Activated CD8-positive, alpha-beta memory T cell treated with anti-CD3 and anti-CD28 coated beads for 1 hour (primary cell): ENCODE measurements at places on chromosomes 13 and 19.

DNA sequence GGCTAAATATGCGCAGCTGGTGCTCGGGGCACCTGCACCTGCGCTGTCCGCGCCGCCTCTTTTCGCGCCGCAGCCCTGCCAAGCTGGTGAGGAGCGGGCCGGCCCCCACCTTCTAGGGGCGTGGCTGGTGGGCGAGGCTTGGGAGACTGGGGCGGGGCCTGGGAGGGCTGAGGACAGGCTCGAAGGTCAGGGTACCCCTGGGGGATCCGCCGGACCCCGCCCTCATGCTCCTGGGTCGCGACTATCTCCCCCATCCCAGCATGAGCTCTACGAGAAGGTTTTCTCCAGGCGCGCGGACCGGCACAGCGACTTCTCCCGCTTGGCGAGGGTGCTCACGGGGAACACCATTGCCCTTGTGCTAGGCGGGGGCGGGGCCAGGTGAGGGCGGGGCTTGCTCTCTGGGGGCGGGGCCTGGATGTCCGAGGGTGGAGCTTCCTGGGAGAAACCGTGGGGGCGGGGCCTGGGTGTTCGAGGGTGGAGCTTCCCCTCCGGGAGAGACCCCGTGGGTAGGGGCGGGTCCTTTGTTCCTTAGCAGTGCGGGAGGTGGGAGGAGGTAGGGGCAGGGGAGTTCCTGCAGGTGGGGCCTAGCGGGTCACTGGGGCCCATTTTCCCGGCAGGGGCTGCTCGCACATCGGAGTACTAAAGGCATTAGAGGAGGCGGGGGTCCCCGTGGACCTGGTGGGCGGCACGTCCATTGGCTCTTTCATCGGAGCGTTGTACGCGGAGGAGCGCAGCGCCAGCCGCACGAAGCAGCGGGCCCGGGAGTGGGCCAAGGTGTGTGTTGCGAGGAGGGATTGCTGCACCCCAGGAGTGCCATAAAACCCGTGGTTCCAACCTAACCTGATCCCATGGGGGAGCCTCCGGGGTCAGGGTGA, 19.7 kb downstream of the PNPLA6 start:
- no peak for DNase-seq

- no peak for DNase-seq
Observed at GRCh38 chr13:39468306-39468705, 134.7 kb downstream of the LHFPL6 start.

- no peak for DNase-seq
Observed at GRCh38 chr19:17625043-17625442, 63.1 kb downstream of the UNC13A start.

DNA sequence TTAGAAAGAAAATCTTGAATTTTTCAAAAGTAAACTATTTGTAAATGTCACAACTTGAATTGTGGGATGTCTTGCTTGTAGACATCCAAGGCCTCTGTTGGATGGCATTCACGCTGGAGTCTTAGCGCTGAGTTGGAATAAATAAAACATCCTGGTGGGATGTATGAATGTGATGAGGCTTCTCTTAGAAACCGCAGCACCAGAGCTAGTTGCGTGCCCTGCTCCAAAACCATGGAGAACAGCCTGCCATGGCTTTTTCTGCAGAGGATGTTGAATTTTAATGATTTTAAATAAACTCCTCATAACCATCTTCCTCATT, 70.4 kb downstream of the DPY19L3 start:
- no peak for DNase-seq

GRCh38 chr13:27461940-27462584, 11.7 kb upstream of the MTIF3 start:
- no peak for DNase-seq

DNA sequence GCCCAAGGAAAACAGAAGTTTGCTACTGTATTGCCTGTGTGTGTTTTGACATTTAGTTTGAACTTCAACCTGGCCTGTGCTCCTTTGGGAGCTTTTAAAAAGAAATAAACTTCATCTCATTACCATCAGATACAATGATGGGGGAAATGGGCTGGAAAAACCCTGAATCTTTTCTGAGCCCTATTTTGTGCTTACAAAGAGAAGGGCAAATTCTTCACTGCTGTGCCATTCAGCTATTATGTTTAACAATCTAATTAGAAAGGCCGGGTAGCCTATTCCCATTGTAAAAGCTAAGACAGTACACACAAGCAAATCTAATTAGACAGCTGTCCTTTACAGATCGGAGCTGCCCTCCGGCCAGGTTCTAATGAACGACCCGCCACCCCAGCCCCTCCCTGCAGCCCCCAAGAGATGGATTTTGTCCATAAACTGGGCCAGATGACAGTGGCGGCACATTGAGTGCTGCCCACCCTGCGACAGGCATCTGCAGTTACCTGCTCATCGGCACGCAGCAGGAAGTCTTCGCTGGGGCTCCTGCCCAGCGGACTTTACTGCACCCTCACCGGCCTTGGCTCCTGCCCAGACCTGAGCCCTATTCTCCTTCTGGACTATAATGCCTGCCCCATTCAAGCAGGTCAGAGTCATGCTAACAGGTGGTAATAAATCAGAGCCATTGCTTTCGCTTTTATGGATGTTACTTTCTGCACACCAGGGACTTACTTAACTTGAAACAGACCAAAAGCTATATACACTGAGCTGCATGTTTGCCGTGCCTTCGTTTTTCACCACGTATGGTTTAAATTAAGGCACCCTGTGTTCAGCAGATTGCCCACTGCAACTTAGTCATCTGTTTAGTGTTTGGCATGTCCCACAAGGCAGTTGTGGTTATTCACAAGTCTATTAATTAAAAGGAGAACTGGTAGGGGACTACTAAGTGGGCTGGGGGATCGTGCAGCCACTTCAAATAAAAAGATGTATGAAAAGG, 549.6 kb downstream of the FGF9 start:
- DNase-seq, result no peak

DNA sequence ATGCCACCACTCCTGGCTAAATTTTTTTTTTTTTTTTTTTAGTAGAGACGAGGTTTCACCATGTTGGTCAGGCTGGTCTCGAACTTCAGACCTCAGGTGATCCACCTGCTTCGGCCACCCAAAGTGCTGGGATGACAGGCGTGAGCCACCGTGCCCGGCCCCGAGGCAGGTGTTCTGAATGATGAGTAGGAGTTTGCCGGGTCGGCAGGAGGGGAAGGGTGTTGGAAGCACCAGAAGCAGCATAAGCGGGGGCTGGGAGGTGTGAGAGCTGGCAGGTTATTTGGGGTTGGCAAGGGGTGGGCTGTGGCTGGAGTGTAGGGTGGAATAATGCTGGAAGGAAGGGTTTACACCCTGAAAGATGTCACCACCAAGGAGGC, 1.8 kb downstream of the SPPL2B start:
- no peak for DNase-seq

DNA sequence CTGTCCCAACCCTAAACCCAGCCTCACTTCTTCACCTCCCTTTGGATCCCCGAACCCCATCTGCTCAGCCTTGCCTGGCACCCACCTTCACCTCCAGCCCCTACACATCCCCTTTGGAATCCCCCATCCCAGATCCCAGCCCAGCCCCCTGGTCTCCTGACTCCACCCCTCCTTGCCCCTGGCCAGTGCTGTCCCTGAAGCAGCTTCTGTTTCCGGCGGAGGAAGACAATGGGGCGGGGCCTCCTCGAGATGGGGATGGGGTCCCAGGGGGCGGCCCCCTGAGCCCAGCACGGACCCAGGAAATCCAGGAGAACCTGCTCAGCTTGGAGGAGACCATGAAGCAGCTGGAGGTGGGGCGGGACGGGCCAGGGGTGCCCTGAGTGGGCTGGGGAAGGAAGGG, 22.0 kb downstream of the ERFL start:
- no peak for DNase-seq

- no peak for DNase-seq
Observed at GRCh38 chr13:82248762-82249161, 1633.5 kb downstream of the SLITRK1 start.

GRCh38 chr13:20168396-20168795, 7.5 kb upstream of the GJA3 start:
- no peak for DNase-seq

DNA sequence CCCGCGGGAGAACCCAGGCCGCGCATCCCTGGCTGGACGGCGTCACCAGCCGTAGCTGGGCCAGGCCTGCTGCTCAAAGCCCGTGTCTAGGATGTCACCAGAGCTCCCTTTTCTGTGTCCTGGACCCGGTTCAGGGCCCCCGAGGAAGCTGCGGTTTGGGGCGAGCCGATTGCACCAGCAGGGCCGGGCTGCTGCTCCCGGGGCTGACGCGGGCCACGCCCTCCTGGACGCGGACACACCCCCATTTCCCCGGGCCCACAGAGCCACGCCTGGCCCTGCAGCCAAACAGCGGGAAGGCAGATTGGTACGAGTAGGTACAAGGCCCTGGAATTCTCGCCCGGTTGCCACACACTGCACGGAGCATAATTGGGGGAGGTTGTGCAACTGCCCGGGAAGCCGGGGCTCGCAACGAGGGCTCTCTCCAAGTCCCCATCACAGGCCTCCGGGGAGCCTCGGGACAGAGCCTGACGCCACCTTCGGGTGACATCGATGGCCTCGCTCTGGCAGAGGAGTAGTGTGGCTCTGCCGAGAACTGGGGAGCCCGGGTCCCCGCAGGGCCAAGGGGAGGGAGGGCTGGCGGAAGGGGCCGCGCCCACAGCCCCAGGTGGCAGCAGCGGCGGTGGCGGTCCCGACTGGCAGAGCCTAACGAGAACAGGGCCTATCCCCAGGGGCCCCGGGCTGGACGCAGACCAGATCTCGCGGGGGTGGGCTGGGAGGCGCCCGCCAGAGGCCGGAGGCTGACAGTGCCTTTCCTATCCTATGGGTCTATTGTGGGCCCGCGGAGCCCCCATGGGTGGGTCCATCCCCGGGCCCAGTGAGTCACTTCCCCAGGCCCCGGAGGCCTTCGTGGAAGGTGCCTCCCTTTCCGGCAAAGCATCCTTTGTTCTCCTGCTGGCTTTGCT, 23.5 kb downstream of the KCTD15 start:
- DNase-seq, result no peak

GRCh38 chr13:89925107-89925506, 1422.4 kb upstream of the MIR17HG start:
- DNase-seq, result no peak

GRCh38 chr13:52850396-52851136, 2.1 kb upstream of the PCDH8 start:
- no peak for DNase-seq

DNA sequence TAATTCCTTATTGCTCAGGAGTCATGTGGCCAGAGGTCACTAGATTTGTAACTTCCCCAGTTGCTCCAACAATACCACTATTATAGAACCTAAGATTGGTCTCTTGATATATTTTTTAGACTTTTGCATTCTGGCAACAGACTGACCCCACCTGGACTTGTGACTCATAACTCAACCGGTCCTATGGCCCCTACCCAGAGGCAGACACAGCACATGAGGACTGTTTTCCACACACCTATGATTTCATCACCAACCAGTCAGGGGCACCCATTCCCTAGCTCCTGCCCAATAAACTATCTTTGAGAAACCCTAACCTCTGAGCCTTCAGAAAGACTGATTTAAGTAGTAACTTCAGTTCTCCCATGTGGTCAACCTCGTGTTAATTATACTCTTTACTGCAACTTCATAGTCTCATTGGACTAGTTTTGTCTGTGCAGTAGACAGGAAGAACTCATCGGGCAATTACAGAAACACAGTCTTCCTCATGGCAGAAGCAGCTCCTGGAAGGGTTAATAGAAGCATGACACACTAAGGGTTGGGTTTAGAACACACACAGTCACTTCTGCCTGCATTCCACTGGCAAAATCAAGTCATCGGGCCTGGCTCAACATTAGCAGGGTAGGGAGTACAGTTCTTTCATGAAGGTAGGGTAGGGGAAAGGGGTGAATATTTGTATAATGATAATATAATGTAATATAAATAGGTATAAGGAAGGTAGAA, 251.8 kb downstream of the UQCRFS1 start:
- DNase-seq, result no peak

GRCh38 chr13:30735025-30735871, at the start of gene ALOX5AP:
ALOX5AP (plus strand) TSS chr13:30735543; CDS start chr13:30735606, 63 bp downstream.
- DNase-seq, result no peak

GRCh38 chr13:51793570-51794271, 10.2 kb downstream of the DHRS12 start:
- DNase-seq, result no peak

DNA sequence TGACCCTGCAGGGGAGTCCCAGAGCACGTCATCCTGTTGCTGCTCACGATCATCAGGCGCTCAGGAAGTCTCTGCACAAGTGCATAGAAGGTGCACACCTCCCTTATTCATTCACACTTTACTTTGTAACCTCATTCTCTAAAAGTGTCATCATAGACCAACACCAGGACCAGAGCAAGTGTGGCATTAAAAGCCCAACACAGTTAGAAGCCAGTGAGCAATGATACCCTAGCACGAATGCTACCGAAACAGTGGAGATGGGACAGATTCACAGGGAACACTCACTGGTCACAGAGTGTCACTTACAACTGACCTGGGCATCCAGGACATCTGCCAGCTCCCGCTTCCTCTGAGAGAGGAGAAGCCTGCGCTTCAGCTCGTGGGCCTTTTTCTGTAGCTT, 17.0 kb downstream of the HAUS8 start:
- DNase-seq, result no peak
